ENCODE measurements at places on chromosomes 7 and 10.

DNA sequence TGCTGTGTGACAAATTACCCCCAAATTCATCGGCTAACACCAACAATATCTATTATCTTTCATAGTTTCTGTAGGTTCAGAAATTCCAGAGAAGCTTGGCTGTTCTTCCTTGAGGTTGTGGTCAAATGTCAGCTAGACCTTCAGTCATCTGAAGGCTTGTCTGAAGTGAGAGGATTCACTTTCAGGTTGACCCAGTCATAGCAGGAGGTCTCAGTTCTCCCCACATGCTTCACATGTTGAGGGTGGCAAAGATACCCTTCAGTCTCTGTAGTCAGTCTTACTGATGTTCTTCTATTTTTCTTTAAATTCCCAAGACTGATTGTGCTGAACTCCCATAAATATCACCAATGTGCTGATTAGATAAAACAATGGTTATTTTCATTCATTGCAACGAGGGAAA, 1692.0 kb downstream of the REEP3 start:
- no peak for DNase-seq

GRCh38 chr10:105259201-105259600, 618.1 kb downstream of the SORCS3 start:
- DNase-seq: no peak

- no peak for DNase-seq
Observed at GRCh38 chr10:30116041-30116491, 56.7 kb upstream of the JCAD start.

GRCh38 chr10:103396789-103397087, 312 bp downstream of the PDCD11 start:
- no peak for DNase-seq

GRCh38 chr10:109178591-109178990, 744.7 kb downstream of the XPNPEP1 start:
- DNase-seq: no peak

- no peak for DNase-seq
Observed at GRCh38 chr7:99210265-99210970, 2.5 kb upstream of the KPNA7 start.

- DNase-seq: no peak
Observed at GRCh38 chr10:89114846-89115625, 92.1 kb downstream of the CH25H start.

Measured in caudate nucleus (tissue), 63 donors.